ENCODE measurements at places on chromosomes 7 and 10. TPM values are rescaled to one million over a fixed set of nuclear protein-coding genes. Genes with fewer than 3 reads are reported as not detected.

GIMAP2 gene
- not detected for total RNA-seq

JAKMIP3 gene
- total RNA-seq: 0.50 TPM

PRF1 gene
- total RNA-seq: not detected

ATOH7 gene
- total RNA-seq: 0.20 TPM
